Stimulated activated CD4-positive, alpha-beta T cell treated with anti-CD3 and anti-CD28 coated beads, Interleukin-2, amount 100 ng/mL, for 24 hours (primary cell): ENCODE measurements at places on chromosomes 16 and 17.

- DNase-seq = no peak
These were observed 41.2 kb downstream of the TNFRSF13B start for GRCh38 chr17:16930571-16931317.

DNA sequence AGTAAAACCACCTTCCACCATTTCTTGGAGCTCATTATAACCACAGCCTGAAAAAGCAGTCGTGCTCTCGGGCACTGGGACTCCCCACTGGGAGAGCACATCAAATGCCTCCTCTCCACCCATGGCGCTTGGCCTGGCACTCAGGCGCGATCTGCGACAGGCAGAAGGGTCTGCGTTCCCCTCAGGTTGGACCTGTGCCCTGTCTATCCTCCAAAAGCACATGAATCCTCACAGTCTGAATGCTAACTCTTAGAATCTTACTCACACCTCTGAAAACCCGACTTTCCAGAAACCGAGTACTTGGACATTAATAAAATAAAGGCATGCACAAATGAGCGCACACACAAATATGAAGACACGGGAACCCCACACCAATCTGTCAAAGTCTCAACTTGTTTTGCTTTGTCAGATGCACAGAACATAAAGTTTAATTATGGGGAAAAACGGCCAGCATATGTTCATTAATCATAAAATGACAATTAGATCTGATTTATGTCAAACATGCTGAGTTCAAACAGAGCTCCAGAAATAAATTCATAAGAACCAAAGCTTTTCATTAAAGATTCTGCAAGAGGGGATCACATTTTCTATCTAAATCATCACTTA is 20.5 kb upstream of the FAAP100 start:
- no peak for DNase-seq

- DNase-seq = no peak
These were observed 20.7 kb downstream of the CD7 start for GRCh38 chr17:82296511-82297279.

- DNase-seq = peak; percentile 86
These were observed 14.4 kb downstream of the CDIPT start for GRCh38 chr16:29848420-29849297.

- peak; percentile 85 for DNase-seq
These were observed 4.5 kb downstream of the ARHGAP27 start for GRCh38 chr17:45428050-45428617.
